ENCODE measurements at places on chromosomes 3 and 15. TPM values are rescaled to one million over a fixed set of nuclear protein-coding genes. Genes with fewer than 3 reads are reported as not detected.

- DNase-seq: no peak
Observed at GRCh38 chr3:71672340-71672739, 52.9 kb downstream of the EIF4E3 start.

GRCh38 chr15:32942401-32942841, 224.6 kb downstream of the GREM1 start:
- no peak for DNase-seq

LTK gene
- 0.55 TPM for total RNA-seq

FETUB gene
- total RNA-seq: not detected

ROPN1 gene
- total RNA-seq: not detected
